ENCODE measurements at places on chromosomes 1 and 21.
A peak's percentile ranks its signal among the peaks of the same experiment; 100 is the strongest.

- ATAC-seq = no peak
These were observed 47.9 kb downstream of the SLC66A1 start for GRCh38 chr1:19360016-19360415.

- peak; percentile 93 for ATAC-seq
These were observed 250.0 kb upstream of the ADGRL2 start for GRCh38 chr1:81550753-81551152.

DNA sequence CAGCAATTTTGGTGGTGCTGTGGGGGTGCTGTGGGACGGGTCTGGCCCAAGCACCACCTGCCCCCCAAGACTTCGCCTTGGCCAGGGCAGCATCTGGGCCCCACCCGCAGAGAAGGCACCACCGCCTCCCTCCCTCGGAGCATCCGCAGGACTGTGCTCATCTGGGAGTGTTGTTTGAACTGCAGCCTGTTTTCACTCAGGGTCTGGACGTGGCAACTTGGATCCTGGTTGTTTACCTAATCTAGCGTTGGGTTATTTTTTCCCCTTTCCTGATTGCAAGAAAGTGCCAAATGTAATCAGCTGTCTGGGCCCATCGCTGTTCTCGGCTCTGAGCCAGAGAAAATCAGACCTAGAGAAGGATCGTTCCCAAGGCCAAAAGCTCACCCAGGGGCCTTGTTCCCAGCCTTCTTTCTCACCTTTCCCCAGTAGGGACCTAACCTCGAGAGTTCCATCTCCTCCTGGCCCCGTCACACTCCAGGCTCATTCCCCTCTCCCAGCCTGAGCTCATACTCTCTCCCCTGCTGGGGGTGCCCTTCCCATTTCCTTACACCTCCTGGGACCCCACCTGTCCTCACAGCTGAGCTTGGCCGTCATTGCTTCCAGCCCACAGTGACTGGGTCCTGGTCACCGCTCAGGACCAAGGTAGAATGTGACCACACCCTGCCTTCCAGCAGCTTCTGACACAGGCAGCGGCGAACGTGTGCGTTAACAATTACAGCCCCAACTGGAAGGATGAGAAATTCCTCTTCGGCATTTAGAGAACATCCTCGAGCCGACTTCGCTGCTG is 72.0 kb upstream of the FAM20B start:
- peak; percentile 31 for ATAC-seq

- ATAC-seq = no peak
These were observed 285.2 kb downstream of the PTPRC start for GRCh38 chr1:198923993-198924392.

DNA sequence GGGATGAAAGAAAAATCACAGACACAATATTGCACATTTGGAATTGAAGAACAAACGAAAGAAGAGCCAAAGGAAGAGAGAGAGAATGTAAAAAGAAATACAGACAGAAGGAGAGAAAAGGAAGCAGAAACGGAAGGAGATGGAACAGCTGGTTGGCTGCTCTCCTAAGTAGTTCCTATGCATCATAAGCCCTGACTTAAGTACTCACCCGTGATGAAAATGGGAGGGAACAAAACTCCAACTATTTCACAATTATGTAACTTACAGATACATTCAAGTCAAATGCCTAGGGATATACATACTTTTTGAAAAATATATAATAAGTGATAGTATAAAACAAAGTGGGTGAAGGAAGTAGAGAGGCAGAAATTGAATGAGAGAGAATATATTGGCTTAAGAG is 88.5 kb downstream of the TTLL7 start:
- peak; percentile 49 for ATAC-seq

DNA sequence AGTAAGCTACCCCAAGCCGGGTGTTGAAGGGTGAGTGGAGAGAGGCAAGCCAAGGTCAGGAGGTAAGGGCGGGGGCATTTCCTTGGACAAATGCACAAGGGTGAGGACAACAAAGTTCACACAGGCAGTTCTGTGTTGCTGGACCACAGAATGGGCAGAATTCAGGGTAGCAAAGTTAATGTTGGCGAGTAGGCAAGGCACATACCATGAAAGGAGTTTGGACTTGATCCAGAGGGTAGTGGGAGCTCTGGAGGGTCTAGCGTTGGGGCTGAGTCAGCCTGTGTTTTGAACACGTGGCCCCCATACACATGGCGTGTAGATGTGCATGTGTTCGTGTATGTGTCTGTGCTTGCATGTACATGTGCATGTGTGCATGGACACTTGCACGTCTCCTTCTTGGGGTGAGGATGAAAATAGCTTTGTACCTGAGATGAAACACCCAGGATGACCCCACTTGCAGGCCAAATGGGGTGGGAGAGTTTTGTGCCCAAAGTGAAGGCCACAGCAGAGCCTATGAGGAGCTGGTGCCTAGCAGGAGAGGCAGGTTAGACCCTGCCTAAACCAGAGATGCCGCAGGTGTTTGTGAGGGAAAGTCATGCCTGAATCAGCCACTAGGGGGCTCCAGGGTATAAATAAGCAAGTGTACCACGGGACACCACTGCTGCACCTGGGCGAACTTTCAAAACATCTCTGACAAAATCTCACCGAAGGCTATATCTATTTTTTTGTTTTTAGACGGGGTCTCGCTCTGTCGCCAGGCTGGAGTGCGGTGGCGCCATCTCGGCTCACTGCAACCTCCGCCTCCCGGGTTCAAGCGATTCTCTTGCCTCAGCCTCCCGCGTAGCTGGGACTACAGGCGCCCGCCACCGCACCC is 21.8 kb downstream of the SLC27A3 start:
- peak; percentile 68 for ATAC-seq

- peak; percentile 27 for ATAC-seq
These were observed 81.3 kb downstream of the PLXNA2 start for GRCh38 chr1:208162903-208163302.

GRCh38 chr1:46133181-46133658 is 791 bp upstream of the PIK3R3 start:
- ATAC-seq = peak; percentile 32

DNA sequence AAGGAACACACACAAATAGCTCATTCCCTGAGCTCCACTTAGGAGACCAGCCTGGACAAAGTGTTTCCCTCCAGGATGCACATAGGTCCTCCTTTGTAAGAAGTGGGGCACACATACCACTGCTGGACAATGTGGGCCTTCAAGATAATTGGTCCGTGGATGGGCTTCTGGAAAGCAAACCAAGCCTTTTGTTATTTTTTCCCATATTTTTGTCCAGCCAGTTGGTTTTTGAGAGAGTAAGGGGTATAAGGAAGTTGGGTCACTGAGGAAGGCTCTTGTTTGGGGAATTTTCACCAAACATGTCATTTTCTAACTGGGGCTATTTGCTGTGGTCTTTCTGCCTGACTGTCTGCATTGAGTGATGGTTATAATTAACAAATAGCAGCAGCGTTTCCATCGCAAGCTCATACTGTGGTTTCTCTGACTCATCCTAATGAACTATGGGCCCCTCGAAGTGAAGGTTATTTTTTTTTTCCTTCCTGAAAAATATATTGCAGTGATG is 306.3 kb upstream of the DUSP10 start:
- ATAC-seq = no peak

GRCh38 chr1:111656086-111657017 is 36.8 kb downstream of the RAP1A start:
- peak; percentile 51 for ATAC-seq

DNA sequence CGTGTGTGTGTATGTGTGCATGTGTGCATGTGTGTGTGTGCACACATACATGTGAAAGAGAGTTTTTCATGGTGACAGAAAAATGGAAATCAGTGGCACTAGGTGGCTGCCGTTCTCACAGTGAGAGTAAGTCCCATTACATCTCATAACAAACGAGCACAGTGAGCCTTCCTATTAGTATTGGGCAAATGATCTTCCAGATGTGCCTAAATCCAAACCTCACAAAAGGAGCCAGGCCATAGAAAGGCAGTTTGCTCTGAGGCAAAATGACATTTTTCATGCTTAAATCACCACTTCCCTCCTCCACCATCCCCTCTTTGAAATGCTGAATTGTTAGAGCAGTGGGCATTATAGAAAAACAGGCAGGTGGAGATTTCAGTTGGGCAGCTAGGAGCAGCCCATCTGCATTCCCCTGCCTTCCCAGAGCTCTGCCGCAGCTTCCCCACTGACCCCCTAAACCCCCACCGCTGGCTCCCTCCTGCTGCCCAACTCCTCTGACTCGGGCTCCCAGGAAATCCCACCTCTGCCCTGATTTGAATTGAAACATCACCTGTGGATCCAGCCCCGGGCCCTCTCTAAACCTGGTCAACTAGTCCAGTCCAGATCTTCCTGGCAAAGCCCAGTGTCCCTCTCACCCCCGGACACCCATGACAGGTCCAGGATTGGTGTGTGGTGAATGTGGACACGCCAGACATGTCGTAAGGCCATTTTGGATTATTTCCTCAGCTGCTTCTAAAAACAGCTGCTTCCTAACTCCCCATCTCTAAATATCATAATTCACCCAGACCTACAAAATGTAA is 190.5 kb downstream of the SEC16B start:
- no peak for ATAC-seq

DNA sequence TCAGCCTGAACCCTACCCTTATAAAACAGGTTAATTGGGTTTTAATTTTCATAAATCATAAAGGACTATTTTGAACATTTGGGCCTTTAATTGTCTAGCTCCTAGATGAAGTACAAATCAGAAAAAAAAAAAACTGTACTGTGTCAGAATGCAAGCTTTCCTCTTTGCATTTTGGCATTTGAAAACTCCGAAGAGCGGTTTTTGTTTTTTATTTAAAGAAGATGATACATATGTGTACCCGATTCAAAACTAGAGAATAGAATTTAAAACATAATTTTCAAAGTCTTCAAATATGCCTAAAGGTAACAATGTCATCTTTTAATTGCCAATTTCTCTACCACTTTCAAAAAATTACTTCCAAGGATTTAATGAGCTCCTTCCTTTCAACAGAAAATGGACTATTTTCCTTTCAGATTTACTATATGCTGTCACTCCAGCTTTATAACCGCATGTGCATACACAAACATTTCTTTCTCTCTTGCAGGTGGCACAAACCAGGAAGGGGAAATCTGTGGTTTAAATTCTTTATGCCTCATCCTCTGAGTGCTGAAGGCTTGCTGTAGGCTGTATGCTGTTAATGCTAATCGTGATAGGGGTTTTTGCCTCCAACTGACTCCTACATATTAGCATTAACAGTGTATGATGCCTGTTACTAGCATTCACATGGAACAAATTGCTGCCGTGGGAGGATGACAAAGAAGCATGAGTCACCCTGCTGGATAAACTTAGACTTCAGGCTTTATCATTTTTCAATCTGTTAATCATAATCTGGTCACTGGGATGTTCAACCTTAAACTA is 33.7 kb downstream of the MRPL39 start:
- peak; percentile 55 for ATAC-seq

- ATAC-seq = no peak
These were observed 69.0 kb downstream of the MAGI3 start for GRCh38 chr1:113459279-113459678.

DNA sequence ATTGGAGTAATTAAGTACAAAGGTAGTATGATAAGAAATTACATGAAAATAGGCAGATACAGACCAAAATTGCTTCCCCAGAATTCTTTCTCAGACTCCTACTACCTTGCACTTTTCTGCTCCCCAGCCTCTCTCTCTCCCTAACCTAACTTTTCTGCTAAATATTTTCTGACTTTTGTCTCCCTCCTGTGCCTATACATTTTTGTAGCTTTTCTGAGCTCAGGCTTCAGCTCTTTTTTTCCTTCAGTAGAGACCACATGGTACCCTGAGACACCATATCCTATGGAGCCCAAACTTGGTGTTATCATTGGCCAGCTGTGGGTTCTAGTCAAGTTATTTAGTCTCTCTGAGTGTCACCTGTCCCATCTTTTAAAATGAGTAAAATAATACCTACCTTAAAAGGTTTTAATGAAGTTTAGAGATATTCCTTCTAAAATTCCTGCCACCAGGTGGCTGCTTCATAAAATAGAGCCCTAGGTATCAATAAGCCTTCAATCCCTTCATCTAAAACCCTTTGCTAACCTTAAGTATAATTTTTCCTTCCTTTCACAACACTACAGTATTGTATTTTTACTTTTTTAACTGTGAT is 237.6 kb upstream of the DUSP10 start:
- no peak for ATAC-seq

GRCh38 chr1:11350265-11350664 is 77.3 kb downstream of the UBIAD1 start:
- no peak for ATAC-seq

- ATAC-seq = peak; percentile 95
These were observed 10.4 kb downstream of the EMC1 start for GRCh38 chr1:19240673-19241538.

- no peak for ATAC-seq
These were observed 201.2 kb upstream of the TNR start for GRCh38 chr1:175944591-175944990.

GRCh38 chr1:207644852-207645634 is at the start of gene CR1L:
Gene CR1L (plus strand): TSS chr1:207645133. CDS start chr1:207645234, 101 bp downstream.
- ATAC-seq = peak; percentile 92

DNA sequence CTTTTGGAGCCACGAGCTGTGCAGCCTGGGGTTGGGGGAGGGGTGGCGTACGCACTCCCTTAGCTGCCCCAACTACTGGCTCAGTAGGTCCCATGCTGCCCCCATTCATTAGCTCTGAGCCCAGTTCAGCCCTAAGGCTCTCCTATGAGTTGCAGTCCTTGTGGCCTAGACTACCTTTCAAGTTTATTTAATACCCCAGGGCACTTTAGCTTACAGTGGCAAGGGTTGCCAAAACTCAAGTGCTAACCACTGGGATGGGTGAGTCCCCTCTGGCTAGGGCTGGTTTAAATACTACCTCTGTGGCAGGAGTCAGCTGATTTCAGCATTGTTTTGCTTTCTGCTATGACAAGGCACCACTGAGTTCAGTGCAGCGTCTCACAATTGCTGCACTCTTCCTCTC is 118.2 kb downstream of the ODF2L start:
- no peak for ATAC-seq

GRCh38 chr1:56563568-56563967 is 15.8 kb downstream of the PLPP3 start:
- ATAC-seq = no peak

- no peak for ATAC-seq
These were observed 138.6 kb downstream of the SLC44A5 start for GRCh38 chr1:75472089-75472970.

DNA sequence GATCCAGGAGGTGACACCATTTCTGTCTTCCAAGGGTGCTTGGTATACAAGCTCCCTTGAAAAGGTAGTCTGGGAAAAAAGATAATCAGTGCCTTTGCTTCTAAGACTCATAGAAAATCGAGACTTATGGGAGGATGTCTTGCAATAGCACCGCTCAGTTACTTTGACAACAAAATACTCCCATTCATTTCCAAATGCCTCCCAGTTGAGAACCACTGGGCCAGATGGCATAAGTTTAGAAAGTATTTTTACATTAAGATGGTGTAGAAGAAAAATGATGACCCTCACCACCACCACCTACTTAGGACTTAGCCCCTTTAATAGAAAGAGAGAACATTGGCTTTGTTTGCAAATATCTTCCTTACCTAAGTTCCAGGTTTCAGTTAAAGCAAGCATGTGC is 4.6 kb downstream of the TRMT13 start:
- no peak for ATAC-seq

DNA sequence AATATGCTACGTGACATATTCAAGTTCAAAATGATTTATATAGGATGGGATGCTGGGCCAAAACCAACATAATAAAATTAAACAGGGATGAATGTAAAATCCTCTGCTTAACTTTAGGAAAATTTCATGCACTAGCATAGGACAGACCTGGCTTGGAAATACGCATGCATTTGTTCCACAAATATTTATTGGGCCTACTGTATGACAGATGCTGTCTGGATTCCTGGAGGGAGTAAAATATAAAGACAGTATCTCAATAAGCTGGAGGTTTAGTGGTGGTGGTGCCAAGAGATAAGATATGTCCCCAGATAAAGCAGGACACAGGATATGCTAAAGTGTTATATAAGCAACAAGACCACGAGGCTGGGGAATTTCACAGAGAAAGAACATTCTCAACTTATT is 15.1 kb downstream of the RCSD1 start:
- no peak for ATAC-seq

Measured in esophagus mucosa (tissue), 1 donor.